GM12892 (cell line): ENCODE measurements at places on chromosomes 13 and 19.

DNA sequence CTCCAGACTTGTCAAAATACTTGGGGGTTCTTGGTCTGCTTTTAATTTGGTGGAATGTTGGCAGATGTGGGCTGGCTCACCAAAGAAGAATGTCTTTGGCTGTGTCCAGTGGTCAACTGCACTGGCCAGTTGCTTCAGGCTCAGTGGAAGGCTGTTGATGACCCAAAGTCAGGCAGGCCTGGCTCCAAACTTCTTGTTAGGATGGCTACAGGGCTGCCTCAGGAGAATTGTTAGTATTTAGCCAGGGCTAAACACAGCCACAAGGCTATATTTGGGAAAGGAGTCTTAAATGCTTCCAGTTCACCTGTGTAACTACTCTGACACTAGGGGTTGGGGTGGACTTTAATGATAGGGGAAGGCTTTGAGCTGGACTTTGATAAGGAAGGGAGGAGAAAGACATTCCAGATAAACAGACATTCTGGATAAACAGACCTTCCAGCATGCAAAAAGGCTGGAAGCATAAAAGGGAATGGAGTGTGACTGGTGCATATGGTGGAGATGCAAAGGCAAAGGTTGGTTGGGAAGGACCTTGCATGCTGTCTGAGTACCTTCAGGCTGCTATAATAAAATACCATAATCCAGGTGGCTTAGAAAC lies 116.8 kb downstream of the FOXO1 start:
- no peak for DNase-seq

GRCh38 chr13:101846249-101846648 lies 393.8 kb downstream of the ITGBL1 start:
- no peak for DNase-seq

GRCh38 chr13:101916108-101916774 lies 463.8 kb downstream of the ITGBL1 start:
- no peak for DNase-seq

- no peak for DNase-seq
Observed at GRCh38 chr13:77909827-77910226, 8.8 kb downstream of the EDNRB start.

GRCh38 chr13:42354241-42355091 lies 82.5 kb downstream of the AKAP11 start:
- DNase-seq: no peak

DNA sequence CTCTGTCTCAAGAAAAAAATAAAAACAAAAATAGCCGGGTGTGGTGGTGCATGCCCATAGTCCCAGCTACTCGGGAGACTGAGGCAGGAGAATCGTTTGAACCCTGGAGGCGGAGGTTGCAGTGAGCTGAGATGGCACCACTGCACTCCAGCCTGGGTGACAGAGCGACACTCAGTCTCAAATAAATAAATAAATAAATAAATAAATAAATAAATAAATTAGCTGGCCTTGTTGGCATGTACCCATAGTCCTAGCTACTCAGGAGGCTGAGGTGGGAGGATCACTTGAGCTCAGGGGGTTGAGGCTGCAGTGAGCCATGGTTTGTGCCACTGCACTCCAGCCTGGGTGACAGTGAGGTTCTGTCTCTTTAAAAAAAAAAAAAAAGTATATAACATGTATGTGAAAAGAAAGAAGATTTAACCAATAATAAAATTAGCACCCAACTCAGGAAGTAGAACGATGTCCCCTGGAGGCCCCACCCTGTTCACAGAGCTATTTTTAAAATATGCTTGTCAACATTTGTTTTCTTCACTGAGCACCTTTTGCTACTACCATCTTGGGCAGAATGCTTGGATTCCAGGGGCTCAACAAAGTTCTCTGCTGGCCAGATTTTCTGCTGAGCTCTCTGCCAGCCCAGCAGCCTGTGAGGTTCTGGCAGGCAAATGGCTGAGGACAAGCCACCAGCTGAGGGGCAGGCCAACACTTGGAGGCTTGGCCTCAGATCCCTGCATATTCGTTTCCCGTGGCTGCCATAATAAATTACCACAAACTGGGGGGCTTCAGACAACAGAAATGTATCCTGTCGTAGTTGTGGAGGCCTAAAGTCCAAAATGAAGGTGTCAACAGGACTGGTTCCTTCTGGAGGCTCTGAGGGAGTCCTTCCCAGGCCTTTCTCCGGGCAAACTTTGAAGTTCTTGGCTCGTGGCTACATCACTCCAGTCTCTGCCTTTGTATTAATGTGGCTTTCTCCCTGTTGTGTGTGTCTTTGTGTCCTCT lies 5.2 kb downstream of the SLC25A42 start:
- no peak for DNase-seq

DNA sequence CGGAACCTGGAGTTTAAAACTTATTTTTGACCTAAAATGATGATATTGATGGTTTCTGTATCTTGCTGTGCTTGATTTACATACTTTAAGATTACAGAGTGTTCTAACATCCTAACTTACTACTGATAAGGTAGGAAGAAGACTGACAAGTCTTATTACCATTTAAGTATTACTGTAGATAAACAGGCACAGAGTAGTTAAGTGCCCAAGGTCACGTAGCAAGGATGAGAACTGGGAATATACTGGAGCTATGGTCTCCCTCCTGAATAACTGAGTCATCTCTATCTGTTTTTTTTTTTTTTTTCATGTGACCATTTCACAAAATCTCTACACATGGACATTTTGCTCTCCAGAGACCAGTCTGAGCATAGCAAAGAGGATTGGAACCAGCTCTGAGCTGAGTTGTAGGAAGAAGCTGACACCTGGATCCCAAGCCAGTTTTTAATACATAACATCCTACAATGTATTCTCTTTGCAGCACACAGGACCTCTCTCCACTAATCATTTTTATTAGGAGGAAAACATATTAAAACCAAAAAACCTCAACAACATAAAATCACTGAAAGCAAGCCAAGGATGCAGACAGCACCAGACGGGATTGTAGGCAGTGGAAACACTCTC lies 173.5 kb downstream of the DNAJC15 start:
- no peak for DNase-seq
